ENCODE measurements at places on chromosomes 5 and 9.

DNA sequence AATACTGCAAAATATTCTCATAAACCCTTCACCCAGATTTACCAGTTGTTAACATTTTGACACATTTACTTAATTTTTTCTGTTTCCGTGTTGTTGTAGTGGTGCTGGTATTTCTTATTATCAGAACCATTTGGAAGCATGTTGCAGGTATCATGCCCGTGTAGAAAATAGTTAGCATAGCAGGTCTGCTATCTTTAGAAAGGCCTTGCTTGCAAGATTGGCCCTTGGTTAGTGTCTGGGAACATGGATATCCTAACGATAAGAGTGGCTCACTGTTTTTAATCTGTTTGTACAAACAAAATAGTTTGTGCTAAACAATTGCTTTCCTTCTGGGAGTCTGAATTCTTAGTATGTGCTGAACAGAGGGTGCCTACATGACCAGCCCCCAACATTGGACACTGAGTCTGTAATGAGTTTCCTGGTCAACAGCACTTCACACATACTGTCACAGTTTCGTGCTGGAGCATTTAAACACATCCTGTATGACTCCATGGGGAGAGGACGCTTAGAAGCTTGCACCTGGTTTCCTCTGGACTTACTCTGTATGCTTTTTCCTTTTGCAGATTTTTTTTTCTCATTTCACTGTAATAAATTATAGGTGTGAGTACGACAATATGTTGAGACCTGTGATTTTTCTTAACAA lies 66.9 kb downstream of the MAN2A1 start:
- no peak for DNase-seq

DNA sequence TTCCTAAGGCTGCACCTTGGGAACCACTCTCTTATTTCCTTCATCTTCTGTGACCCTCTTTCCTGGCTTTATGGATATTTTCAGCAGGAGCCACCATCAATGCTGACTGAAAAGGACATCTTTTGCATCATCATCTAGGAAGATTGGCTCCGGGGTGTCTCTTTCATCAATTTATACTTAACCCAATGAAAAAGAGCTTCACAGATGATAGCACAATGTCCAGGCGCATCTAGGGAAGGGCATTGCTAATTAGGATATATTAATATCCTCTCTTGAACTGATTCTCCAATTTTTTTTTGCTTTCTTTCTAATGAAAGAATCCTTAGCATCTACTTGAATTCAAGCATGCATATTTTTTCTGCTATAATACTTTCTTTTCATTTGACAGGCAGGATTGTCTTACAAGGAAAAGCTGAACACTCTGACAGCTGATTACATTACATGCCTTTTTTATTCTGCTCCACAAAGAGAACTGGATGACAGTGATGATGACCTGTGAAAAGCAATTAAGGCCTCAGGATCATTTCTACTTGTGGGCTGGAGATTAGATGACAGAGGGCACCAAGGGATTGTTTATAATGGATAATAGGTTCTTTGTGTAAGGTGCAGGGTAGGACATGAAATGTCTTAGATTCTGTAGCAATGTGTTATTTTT lies 60.2 kb downstream of the PCSK1 start:
- no peak for DNase-seq

GRCh38 chr9:96660692-96661248 lies 5.7 kb upstream of the PRXL2C start:
- DNase-seq, result no peak

GRCh38 chr9:99441829-99442228 lies 219.7 kb downstream of the SEC61B start:
- DNase-seq, result no peak

DNA sequence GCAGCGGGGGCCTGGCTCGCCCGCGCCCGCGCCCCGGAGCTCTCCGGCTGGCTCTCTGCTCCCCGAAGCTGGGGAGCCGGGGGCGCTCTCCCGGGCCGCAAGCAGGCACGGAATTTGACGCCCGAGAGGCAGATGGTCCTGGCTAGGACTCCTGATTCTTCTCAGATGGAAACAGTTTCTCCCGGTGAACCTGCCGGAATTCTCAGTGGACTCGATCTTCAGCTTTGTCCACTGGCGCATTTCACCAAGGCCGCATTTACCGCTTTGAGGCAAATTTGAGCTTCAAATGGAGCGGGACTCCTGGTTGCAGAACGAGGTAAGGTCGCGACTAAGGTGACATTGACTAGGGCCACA lies 305.7 kb upstream of the KCNN2 start:
- no peak for DNase-seq

GRCh38 chr5:107401470-107402122 lies 269.1 kb downstream of the EFNA5 start:
- no peak for DNase-seq

DNA sequence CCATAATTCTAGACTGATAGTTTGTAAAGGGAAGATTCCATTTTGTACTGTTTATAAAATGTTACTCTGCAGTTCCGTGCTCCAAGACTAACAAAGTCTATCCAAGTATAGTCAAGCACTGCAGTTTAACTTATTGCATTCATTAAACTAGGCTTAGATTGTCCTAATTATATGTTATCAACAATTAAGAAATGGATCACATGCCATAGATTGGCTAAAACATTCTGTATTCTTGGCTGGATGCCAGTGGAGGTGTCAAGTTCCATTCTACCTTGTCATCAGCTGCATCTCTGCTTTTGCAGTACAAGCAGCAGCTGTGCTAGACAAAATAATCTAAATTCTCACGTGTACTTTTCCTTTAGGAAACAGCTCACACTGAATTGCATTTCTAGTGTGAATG lies 69.4 kb upstream of the MEF2C start:
- no peak for DNase-seq

- DNase-seq, result no peak
Measured at GRCh38 chr5:14206028-14206725, 63.0 kb downstream of the TRIO start.

DNA sequence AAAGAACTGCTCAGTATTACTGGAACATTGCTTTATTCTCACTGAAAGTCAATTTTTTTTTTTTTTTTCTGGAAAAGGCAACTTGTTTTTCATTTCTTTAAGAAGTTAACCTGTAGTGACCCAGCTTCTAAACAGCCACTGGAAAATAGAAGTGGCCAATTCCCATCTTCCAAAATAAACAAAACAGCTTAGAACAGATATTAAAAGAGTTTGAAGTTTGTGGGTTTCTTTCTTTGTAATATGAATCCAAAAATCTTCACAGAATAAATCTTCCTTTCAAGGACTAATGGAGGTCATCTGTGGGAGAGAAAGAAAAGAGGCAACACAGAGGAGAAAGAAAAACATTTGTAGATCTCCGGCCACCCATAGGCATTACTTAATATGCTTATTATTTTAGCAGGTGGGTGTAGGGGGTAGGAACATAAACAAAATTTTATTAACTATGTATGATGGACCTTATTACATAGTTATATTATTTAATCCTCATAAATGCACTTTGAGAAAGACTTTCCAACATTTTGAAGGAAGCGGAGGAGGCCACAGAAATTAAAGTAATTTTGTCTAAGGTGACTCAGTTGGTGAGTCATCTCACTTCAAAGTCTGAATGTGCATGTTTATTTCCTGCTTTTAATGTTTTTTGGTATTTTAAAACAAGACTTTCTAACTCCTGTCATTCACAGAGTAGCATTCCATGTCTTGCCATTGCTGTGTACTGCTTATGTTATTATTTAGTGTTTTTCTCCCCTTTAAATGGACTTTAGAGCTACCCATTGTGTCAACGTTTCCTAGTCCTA lies 1791.8 kb upstream of the WWC1 start:
- no peak for DNase-seq

DNA sequence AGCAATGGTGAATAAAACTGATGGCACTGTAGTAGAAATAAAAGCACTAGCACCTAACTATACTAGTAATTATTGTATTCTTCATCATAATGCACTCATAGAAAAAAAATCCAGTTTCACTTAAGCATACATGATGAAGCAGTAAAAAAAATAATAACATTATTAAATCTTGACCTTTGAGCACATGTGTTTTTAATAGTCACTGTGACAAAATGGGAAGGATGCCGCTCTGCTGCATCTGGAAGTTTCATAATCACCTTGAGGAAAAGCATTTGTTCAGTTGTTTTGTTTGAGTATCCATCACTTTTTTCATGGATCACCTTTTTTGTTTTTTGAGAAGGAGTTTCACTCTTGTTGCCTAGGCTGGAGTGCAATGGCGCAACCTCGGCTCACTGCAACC lies 13.2 kb downstream of the OR2K2 start:
- no peak for DNase-seq

GRCh38 chr9:78397045-78397444 lies 100.1 kb downstream of the PSAT1 start:
- DNase-seq, result no peak

DNA sequence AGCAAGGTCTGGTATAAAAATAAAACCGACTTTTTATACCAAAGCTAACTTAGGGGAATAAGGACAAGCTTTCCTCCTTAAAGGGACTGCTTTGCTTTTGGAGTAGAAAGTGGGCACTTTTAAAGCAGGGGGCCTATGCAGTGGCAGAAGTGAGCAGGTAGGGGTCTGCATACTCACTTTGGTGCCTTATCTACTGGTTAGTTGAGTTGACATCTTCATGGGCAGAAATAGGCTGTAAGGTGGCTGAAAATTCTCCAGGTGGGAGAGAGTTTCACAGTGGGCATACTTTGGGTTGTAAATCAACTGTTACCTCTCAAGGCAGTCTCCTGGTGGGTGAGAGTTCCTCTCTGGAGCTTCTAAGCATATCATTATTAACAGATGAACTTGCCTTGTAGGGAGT lies 24.8 kb downstream of the OSMR start:
- DNase-seq, result no peak

DNA sequence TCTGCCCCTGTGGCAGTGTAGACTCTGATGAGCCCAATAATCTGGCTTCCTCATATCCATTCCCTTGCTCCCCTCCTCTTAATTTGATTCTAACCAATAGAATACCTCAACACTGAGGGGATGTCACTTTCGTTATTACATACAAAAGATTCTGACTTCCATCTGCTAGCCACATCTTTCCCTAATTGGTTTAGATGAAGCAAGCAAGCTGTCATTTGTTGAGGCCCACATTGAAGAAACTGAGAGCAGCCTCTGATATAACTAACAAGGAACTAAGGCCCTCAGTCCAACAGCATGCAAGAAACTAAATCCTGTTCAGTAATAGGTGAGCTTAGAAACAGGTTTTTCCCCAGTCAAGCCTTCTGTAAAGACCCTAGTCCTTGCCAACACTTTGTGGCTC lies 5.8 kb downstream of the ADAMTS6 start:
- no peak for DNase-seq

- DNase-seq, result no peak
Measured at GRCh38 chr9:23665051-23665450, 161.0 kb downstream of the ELAVL2 start.

GRCh38 chr9:105146677-105147076 lies 97.8 kb upstream of the SLC44A1 start:
- DNase-seq, result no peak

- no peak for DNase-seq
Measured at GRCh38 chr5:157384971-157385709, 74.9 kb upstream of the NIPAL4 start.

DNA sequence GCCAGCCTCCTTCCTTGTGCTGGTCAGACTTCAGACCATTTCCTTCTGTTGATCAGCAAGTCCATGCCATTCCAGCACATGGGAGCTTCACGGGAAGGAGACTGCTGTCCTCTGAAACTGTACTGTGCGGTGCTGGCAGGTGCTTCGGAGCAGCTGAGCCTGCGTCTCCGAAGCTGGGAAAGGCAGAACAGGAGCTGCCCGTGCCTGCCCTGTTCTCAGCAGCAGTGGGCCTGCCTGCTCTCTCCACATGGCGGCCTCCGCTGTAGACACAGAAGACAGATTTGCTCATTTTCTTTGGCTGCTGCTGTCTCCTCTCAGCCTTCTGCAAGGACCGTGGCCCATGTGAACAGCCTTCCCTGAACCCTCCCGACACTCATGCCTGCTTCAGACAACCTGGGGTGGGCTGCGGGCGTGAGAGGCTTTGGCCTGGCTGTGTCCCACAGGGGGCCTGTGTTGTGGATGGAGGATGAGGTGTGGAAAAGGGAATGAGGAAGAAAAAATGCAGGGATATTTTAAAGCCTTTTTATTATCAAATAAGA lies 43.1 kb downstream of the HABP4 start:
- DNase-seq, result no peak

DNA sequence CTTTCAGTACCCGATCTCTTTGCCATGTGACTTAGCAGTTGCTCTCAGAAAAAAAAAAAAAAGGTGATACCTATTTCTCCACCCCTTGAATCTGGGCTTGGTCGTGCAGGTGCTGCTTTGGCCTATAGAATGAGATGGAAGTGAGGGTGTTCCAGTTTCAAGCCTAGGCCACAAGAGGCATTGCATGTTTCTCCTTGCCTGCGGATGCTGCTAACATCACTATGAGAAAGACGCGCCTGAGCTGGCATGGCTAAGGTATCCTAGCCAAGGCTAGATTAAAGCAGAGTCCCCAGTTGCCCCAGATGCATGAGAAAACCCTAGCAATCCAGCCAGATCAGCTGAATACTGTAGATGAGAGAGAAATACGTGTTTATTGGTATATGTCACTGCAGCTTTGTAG lies 14.7 kb upstream of the CSF1R start:
- no peak for DNase-seq
